Brain pericyte (primary cell): ENCODE measurements at places on chromosomes 7 and 10.

DNA sequence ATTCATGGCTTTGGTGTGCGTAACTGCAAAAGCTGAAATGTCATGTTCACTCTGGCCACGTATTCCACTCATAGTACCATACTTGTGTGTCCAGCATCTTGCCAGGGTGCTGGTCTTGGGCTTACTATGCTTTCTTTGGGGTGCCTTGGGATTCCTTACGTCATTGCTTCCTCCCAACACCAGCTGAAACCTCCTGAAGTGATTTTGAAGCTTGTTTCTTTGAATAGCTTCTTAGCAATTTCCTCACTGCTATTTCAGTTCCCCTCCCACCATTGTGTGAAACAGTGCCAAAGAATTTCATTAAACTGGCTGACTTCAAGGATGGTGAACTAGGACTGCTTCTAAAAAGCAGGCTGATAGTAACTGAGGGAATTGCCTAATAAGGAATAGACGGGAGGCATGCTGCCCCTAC, 36.9 kb downstream of the ENTPD1 start:
- no peak for DNase-seq

- DNase-seq = no peak
These were observed 661.2 kb downstream of the AUTS2 start for GRCh38 chr7:70259502-70259901.

DNA sequence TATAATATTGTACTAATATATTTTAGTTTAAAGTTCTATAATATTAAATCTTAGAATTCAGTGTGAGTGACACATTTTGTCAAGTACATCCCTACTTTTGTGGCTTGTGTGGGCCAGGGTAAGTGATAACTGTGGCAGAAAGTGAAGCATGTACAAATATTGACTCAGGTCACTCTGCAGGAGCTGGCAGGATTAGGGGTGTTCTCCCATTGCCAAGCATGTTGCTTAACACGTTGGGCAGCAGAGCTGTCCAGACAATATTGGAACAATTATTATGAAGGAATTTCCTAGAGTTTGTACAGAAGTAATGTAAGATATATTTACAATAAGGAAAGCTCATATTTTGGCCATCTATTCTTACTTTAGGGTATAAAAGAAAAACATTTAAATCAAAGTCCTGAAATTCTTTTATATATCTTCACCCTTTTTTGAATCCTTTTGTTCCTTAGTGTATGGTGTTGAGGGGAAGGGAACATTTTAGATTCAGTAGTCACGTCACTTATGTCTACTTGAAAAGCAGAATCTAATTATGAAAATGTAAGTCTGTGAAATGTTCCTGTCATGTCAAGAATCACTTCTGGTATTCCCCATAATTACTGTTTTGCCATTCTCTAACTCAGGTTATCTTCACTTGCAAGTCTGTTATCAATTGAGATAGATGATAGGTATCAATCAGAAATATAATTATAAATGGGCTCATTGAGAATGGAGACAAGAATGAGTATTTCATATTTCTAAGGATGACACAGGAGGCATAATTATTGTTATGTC, 4.0 kb downstream of the HDAC9 start:
- no peak for DNase-seq

GRCh38 chr7:29234438-29234837, 39.9 kb downstream of the CHN2 start:
- no peak for DNase-seq

- no peak for DNase-seq
These were observed 11.0 kb upstream of the OR6B1 start for GRCh38 chr7:143988976-143989745.

GRCh38 chr7:79281426-79281825, 172.0 kb downstream of the MAGI2 start:
- DNase-seq = no peak

DNA sequence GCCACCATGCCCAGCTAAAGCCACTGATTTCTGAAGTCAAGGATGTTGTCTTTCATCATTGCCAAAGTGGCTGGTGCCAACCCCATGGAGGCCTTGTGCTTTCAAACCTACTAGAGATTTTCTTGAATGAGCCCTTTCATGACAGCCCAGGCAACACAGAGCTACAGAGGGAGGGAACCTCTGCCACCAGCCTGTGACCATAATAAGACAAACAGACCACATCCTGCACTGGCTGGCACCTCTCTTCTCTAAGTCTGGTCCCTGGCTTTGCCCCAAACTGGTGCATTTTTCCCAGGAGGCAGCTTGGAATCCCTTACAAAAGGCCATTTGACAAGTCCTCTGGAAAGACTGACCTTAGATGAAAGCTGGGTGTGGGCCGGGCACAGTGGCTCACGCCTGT, 348.8 kb downstream of the GALNT17 start:
- no peak for DNase-seq

- DNase-seq = no peak
These were observed 106.1 kb downstream of the POU6F2 start for GRCh38 chr7:39083781-39084180.

DNA sequence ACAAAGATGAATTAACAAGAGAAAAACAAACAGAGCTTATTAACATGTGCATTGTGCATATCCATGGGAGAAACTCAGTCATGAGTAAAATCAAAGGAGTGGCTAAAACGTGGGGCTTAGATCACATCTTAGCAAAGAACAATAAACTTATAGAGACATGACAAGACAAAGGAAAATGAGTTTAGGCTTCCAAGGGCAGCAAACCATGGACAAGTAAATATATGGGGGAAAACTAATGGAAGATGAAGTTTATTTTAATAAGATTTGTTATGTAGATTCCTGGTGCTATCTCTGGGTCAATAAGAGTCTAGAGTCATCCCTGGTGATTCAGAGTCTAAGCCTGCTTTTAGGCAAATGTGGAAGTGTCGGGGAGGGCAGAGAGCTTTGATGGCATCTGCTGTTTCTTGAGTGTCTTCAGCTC, 87.2 kb upstream of the PLPP4 start:
- no peak for DNase-seq

DNA sequence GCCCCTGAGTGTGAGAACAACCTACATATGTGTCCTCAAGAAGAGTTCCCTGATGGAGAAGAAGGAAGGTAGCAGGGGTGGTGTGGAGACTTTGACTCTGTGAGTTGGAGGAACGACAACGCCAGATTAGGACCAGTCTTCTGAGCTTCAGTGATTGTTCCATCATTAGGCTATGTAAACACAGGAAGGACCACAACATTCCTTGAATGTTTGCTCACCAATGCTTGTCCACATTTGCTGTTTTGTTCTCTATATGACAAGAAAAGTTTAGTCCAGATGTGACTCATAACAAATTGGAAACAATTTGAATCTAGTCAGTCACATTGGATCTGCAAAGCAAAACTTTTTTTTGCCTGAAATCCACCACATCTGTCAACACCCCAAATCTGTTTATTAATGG, 62.7 kb downstream of the ENTPD1 start:
- DNase-seq = no peak

GRCh38 chr10:77571490-77571889, 66.1 kb downstream of the KCNMA1 start:
- no peak for DNase-seq

DNA sequence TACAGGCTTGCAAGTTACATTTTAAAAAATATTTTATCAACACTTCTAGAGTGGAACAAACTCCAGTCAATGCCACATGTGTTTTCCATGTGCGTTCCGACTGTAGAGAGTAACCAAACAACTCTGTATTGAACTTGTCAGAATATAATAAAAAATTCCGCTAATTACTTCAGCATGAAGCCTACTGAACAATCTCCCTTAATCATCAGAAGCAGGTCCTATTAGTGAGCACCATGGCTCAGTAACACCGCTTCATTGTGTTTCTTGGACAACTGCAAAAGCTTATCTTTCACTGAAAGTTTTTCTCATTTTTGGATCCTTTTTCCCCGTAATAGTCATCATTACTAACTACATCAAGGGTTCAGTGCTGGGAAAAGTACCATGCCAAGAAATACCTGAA, 117.0 kb downstream of the MKX start:
- DNase-seq = no peak

- no peak for DNase-seq
These were observed 88.6 kb downstream of the SEC23IP start for GRCh38 chr10:119980956-119981750.

- DNase-seq = no peak
These were observed 8.8 kb downstream of the CDHR3 start for GRCh38 chr7:105971845-105972244.

- DNase-seq = no peak
These were observed 132.2 kb upstream of the NPVF start for GRCh38 chr7:25360451-25360850.

DNA sequence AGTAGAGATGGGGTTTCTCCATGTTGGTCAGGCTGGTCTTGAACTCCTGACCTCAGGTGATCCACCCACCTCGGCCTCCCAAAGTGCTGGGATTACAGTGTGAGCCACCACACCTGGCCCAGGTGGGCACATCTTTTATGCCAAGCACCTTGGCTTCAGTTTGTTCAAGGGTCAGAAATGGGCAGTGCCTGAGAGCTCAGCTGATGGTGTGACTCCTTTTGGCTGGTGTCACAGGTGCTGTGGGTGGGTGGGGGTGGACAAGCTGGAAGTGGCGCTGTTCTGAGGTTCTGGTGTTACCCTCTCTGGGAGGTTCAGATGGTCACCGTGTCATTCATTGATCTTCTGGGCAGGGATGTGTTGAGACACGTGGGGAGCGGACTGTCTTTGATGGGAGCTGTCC, 11.5 kb downstream of the ADCY1 start:
- no peak for DNase-seq

DNA sequence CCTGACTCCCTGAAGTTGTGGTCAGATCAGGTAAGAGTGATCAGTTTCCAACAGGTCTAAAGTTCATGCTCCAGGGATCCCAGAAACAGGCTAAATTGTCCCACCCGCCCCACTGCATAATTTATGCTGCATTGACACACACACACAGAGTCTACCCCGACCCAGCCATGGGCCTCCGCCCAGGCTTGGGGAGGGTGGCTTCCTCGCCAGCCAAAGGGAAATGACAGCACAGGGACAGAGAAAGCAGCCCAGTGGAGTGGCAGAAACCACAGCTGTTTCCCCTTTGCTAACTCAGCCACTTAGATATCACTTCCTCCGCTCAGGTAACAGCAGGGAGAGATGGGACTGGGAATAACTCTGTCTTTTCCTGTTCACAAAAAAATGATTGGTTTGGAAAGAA, 9.4 kb downstream of the SH3PXD2A start:
- no peak for DNase-seq

DNA sequence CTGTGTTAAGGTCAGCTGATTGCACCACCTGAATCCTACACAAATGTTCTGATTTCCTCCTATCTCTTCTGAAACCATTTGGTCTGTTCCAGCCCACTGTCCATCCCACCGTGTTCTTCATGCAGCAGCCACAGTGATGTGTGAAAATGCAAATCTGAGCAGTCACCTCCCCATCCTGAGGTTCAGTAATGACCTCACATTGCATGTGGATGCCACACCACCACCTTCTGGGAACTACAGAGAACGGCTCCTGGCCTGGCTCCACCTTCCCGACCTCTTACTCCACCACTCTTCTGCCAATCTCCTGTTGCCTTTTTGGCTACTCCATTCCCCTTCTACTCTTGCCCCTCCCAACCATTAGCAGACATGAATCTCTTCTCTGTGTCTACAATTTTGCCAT, 244.4 kb downstream of the TNS3 start:
- no peak for DNase-seq

- DNase-seq = no peak
These were observed 9.9 kb upstream of the OR6V1 start for GRCh38 chr7:143042159-143042789.

DNA sequence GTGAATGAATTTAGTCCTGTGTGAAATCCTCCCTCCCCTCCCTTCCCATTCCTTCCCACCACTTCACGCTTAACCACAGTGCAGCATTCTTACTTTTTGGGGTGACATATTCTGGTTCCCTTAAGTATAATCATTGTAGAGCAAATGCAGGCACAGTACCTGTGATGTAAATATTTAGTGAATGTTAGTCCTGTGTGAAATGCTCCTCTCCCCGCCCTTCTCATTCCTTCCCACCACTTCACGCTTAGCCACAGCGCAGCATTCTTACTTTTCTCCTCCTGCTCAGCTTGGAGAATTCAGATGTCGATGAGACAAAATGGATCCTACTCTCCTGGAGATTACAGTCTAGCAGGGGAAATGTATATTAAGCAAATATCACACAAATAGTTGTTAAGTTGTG, 258.8 kb downstream of the EXOC4 start:
- DNase-seq = no peak

GRCh38 chr7:151432658-151433521, 7.1 kb downstream of the CRYGN start:
- DNase-seq = no peak

DNA sequence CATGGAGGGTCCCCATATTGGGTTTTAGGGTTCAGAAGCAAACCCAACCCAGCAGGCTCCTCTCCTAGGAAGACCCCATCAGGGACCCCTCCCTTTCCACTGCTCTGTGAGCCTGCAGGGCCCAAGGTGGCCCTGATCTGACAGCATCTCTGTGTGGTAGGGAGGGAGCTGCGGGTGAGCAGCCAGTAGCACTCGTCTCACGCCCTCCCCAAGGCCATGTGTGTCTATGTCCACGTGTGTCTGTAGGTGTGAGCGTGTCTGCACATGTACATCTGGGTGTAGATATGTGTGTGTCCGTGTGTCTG, 103.5 kb upstream of the FAM20C start:
- no peak for DNase-seq

DNA sequence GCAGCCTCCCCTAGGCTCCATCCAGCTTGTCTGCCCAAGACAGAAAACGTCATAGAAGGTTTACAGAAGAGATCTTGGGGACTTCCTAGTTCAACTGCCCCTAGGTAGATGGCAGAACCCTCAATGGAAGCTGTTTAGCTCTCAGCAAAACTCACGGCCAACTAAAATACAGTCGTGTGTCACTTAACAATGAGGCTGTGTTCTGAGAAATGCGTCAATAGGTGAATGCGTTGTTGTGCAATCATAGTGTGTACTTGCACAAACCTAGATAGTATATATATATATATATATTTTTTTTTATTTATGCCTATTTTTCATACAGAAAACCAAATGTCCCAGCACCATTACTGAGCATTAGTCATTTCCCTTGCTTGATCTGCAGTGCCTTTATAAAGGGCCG, 100.4 kb upstream of the SH2B2 start:
- no peak for DNase-seq

DNA sequence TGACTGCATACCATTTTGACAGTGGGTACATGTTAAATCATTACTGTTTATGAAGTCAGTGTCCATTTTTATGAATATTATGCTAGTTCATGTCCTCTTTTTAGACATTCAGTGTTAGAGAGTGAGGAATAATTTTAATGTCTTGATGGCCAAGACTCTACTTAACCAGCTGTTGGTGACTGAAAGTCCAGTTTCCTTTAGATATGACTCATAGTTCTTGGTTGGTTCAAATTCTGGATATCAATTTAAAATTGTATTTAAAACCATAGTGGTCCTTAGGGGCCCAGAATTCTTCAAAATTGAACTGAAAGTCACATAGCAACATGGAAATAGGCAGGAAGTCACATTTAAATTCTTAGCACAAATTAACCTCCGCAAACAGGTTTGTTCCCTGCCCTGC, 196.5 kb upstream of the PRPS1L1 start:
- no peak for DNase-seq
